ENCODE measurements at places on chromosomes 3 and 15.
A peak's percentile ranks its signal among the peaks of the same experiment; 100 is the strongest.

- no peak for DNase-seq
Observed at GRCh38 chr3:50205413-50206276, 574 bp downstream of the SLC38A3 start.

DNA sequence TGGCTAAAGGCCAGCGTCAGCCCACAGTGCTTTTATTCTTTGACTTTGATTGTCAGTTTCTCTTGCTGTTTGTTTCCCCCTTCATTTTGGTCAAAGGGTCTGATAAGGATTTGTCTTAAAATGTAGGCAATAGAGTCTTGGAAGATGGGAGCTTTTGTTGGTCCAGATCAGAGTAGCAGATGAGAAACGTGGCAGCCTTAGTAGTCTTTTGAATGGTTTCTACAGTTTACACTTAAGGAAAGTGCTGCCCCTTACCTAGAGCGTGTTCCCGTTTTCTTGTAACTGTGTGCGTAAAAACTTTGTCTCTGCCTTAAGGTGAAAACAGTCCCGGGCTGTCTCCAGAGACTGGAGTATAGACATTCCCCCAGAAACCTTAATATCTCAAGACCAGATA is 630 bp downstream of the LXN start:
- DNase-seq = no peak

DNA sequence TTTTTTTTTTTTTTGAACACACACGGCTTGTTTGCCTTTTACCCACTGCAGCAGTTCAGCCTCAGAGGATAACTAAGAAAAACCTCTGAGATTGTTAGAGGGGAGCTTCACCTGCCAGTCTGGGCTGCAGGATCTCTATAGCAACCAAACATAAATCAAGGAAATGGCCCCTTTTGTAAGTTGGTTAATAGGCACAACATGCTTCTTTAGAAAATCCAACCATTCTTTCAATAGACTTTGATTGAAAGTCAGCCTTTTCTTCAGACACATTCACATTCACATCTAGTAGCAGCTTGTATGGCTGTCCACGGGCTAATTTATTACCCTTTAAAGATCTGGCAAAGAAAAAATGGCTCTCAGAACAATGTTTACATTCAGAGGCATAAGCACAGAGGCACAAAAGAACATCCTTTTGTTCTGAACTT is 136.6 kb upstream of the RARB start:
- no peak for DNase-seq

DNA sequence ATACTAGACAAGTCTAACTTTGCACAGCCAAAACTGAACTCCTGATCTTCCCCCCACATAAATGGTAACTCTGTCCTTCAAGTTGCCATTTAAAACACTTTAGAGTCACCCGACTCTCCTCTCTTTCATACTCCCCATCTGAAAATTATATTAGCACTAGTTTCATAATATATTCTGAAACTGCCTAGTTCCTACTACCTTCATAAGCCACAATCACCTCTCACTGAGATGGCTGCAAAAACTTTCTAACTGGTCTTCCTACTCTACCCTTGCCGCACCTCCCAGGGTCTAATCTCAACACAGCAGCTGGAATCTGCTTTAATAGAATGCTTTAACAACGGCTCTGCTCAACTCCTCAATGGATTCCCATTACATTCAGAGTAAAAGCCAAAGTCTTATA is 55.0 kb downstream of the GLB1 start:
- DNase-seq = no peak

DNA sequence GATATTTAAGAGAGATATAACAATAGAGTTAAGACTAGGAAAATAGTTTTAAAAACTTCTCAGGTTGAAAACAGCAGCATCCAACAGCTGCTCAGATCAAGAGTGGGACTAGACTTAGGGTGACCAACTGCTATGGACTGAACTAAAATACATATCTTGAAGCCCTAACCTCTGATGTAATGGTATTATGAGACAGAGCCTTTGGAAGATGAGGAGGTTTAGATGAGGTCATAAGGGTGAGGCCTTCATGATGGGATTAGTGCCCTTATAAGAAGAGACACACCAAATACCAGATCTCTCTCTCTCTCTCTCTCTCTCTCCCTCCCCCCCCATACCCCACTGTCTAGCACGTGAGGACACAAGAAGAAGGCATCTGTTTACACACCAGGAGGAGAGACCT is 37.4 kb upstream of the GALNT15 start:
- DNase-seq = no peak

DNA sequence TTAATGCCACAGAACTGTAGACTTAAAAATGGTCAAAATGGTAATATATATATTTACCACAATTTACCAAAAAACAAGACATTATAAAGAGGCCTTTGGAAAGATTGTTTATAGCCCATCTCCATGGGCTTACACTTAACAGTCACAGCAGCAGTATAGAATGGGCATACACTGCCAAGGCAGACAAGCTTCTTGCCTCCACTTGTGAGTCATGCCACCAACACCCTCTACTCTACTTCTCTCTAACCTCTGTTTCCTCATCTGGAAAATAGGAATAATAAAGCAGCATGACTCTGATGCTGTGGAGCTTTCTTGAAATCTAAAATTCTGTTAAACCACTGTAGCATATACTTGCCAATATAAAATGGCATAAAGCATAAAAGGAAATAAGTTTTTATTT is 14.4 kb upstream of the GPR156 start:
- DNase-seq = no peak

DNA sequence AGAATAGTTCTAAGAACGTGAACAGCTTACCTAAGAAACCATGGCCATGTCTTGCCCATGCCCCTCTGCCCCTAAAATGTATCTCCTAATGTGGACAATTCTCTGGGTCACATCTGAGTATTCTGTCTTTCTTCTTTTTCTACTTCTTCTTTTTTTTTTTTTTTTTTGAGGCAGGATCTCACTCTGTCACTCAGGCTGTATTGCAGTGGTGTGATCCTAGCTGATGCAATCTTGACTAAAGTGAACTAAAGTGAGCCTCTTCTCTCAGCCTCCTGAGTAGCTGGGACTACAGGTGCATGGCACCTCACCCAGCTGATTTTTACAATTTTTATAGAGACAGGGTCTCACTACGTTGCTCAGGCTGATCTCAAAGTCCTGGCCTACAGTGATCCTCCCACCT is 204.8 kb upstream of the ZPLD1 start:
- no peak for DNase-seq

GRCh38 chr3:23341147-23341838 is 138.2 kb downstream of the UBE2E2 start:
- DNase-seq = no peak

GRCh38 chr3:155079468-155079745 is 712 bp upstream of the MME start:
- DNase-seq = peak; percentile 52

GRCh38 chr15:96792216-96792615 is 461.7 kb downstream of the NR2F2 start:
- DNase-seq = no peak

GRCh38 chr15:66771351-66771650 is 69.3 kb downstream of the SMAD6 start:
- no peak for DNase-seq

GRCh38 chr3:165742351-165742750 is 94.9 kb downstream of the BCHE start:
- DNase-seq = no peak

DNA sequence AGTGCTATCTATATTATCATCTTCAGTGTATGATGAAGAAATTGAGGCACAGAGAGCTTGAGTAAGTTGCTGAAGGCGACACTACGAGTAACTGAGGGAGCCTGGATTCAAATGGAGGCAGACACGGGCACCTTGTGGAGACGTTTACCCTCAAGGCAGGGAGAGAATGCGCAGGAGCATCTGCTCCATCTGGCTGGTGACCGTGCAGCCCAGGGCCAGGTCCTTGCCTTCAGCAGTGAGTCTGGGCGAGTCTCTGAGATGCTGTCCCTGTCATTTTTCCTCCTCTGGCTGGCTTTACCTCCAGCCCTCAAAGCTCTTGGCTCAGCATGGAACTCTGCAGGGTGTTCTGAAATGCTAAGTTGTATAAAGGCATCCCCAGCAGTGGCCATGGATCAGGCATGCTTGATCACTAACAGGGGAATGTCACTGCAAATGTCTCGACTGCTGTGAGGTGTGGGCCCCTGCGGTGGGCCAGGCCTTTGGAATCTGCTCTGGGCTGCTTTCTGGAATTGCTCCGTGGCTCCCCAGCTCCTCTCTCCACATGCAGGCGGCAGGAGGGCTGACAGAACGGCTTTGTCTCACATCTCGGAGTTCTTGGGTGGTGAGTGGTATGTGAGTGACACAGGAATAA is 19.7 kb downstream of the SPSB4 start:
- no peak for DNase-seq

GRCh38 chr15:37847776-37848175 is 86.7 kb upstream of the TMCO5A start:
- DNase-seq = no peak

- DNase-seq = no peak
Observed at GRCh38 chr3:186511245-186511644, 32.9 kb downstream of the CRYGS start.

DNA sequence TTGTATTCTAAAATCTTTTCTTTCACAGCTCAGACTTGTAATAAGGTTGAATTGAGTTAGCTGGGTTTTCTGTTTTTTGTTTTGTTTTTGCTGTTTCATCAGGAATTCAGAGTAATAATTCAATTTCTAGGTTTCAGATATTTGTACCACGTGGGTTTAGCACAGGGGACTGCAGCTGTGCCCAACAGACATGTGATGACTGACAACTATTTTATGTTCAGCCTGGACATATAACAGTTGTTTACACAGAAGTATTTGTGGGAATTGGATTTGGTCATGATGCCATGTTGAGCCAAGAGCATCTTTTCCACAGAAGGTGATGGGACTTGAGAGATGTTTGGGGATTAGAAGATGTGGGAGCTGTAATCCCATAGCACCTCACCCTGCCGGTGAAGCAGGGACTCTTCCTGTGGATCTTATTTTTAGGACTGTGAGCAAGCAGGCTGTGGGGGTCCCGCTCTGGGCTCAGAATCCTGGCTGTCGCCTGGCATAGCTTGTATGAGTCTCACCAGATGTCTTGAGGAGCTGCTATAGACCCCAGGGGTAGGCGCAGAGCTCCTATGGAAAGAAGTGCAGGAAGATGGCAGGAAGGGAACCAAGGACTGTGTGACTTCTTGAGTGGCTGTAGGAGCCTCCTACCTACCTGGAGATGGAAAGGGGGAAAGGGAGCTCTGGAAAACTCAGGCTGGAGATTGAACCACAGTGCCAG is 23.7 kb downstream of the PXYLP1 start:
- no peak for DNase-seq

GRCh38 chr3:32620611-32621310 is 50.1 kb upstream of the DYNC1LI1 start:
- no peak for DNase-seq
